Fibroblast of pulmonary artery (primary cell): ENCODE measurements at places on chromosomes 16 and 17.

- DNase-seq = peak; percentile 98
These were observed 17.7 kb downstream of the PRCD start for GRCh38 chr17:76557368-76558197.

DNA sequence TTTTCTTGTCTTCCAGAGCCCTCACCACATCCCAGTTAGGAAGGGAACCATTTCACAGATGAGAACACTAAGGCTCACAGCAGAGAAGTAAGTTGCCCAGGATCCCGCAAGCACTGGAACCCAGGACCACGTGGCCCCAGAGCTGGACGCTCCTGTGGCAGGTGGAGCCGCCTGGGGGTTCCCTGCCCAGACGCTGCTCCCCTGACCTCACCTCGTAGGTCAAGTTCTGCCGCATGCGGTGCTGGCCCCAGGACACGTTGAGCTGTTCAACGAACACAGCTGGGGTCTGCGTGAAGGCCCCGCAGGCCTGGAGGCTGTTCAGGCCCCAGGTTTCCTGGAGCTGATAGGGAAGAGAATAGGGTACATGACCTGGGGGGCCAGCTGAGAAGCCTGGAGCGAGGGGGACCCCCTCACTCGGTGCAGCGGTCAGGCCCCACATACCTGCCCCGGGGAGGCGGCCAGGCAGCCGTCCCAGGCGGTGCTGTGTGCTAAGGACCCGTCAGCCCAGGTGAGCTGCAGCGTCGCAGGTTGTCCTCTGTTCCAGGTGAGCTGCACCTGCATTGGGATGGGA is 54.1 kb downstream of the RMI2 start:
- no peak for DNase-seq

DNA sequence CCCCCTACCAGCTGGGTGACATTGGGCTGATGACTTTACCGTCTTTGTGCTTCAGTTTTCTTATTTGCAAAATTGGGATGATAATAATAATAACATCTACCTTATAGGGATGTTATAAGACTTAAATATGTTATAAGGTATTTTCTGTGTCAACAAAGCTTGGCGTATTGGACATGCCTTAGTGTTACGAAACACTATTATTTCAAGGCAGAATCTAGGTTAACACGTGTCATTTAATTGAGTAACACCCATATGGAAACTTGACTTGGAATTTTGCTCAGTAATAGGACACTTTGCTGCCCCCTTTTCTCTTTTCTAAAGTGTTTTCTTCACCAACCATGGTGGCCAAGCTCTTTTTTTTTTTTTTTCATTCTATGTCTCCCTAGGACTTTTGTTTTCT is 294.2 kb upstream of the SALL1 start:
- no peak for DNase-seq

- no peak for DNase-seq
These were observed 70.0 kb upstream of the TNRC6C start for GRCh38 chr17:77888242-77889134.

- no peak for DNase-seq
These were observed 108.9 kb downstream of the ENGASE start for GRCh38 chr17:79183293-79184158.

- peak; percentile 57 for DNase-seq
These were observed 13.5 kb upstream of the DBNDD1 start for GRCh38 chr16:90032674-90033331.

DNA sequence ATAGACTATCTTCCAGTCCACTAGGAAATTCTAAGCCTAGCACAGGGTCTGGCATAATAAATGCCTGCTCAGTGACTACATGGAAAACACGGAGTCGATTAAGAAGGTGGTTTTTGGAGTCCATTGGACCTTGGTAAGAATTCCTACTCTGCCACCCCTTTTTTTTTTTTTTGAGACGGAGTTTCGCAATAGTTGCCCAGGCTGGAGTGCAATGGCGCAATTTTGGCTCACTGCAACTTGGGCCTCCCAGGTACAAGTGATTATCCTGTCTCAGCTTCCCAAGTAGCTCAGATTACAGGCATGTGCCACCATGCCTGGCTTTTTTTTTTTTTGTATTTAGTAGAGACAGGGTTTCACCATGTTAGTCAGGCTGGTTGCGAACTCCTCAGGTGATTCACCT is 123.2 kb downstream of the HS3ST2 start:
- DNase-seq = no peak

DNA sequence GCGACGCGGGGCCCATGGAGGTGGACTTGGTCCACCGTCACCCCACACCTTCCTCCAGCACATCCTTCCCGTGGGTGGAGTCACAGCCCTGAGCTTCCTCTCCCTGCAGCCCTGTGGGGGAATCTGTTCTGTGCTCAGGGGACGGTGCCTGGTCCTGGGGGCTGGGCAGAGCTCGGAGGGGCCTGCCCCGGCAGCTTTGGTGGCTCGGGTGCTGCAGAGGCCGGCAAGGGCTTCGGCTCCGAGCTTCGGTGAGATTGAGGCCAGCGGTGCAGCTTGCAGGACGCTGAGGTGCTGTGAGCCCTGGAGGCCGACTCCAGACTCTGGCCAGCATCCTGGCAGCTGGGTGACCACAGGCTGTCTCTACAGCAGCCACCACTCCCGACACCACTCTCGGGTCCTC is 36.4 kb downstream of the METRNL start:
- no peak for DNase-seq

DNA sequence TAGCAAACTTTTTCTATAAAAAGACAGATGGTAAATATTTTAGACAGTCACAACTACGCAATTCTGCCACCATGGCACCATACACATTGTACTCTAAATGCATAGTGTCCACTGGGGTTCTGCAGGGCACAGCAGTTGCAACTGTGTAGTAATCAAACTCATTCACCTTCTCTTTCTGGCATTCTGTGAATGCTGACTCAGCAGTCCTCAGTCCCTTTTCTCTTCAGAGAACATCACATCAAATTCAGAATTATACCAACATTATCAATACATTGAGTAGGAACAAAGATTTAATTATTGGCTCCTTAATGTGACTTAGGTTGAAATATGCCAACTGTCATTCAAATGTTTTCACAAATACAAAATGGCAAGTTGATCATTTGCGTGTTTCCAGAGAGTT is 74.2 kb upstream of the N4BP1 start:
- no peak for DNase-seq

GRCh38 chr16:83973581-83974385 is 5.7 kb downstream of the NECAB2 start:
- no peak for DNase-seq

- DNase-seq = peak; percentile 93
These were observed 6.9 kb upstream of the CHMP6 start for GRCh38 chr17:80984749-80985148.

- no peak for DNase-seq
These were observed 738.8 kb downstream of the WWOX start for GRCh38 chr16:78838276-78838675.

- no peak for DNase-seq
These were observed 409.1 kb downstream of the NPIPA7 start for GRCh38 chr16:16788004-16788403.

GRCh38 chr16:53876811-53877210 is 172.9 kb downstream of the FTO start:
- DNase-seq = no peak

GRCh38 chr16:81693041-81693743 is 85.9 kb upstream of the PLCG2 start:
- no peak for DNase-seq

- DNase-seq = no peak
These were observed 606.0 kb upstream of the SALL1 start for GRCh38 chr16:51757124-51757470.

DNA sequence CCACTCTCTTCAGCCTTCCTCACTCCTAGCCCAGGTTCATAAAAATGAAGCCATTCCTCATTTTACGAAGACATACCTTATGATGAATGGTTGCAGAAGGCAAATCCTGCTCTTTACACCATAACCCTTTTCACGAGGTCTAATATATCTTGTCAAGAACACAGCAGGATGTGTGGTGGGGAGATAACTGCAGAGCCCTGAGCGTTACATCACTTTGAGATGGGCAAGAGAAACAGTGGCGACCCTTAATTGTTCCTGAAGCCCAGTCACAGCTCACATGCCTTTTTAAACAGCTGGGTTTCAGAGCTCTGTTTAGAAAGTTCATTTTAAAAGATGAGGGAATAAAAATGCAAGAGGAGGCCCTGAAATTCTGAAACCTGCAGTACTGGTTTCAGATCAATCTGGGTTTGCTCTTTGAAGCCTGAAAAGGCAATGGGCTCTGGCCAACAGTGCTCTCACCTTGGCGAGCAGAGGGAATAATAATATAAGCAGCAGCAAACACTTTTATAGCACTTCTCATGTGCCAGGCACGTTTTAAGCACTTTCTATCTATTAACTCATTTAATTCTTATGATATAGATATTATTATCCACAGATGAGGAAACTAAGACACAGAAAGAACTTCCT is 2.9 kb downstream of the FAM117A start:
- no peak for DNase-seq

DNA sequence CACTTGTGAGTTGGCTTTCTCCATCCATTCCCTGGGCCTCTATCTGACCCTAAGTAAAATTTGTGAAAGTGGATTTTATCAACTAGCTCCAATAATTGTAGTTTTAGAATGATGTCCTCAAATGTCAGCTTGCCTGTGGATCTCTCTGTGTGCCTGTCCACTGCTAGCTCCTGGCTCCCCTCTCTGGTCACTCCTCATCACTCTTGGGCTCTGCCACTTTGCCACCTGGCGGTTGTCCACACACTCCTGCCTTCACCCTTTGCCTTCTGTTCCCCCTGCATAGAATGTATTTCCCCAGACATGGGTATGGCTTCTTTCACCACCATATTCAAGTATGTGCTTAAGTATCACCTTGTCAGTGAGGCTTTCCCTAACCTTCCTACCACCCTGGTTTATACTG is 19.8 kb downstream of the ANKFN1 start:
- no peak for DNase-seq

DNA sequence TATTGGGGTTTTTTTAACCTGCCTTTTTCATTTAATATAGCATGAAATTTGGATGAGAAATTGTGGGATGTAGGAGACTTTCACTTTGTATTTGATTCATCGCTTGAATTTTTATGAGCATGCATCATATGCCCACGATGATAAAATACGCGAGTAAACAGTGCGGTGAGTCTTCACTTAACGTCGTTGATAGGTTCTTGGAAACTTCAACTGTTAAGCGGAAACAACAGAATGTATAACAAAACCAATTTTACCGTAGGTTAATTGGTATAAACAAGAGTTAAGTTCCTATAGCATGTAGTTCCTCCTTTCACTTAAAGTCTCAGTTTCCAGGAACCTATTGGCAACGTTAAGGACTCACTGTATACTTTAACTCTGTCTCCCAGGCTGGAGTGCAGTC is 28.7 kb downstream of the MMP15 start:
- DNase-seq = no peak

GRCh38 chr17:19296786-19297778 is 59.9 kb downstream of the EPN2 start:
- no peak for DNase-seq

DNA sequence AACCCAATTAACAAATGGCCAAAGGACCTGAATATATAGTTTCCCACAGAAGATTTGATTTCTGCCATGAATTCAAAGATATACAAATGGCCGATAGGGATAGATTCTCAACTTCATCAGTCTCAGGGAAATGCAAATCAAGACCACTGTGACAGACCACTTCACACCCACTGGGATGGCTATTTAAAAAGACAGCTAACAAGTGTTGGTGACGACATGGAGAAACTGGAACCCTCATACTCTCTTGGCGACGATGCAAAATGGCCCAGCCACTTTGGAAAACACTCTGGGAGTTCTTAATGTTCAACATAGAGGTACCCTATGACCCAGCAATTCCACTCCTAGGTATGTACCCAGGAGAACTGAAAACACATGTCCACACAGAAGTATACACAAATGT is 17.4 kb upstream of the KREMEN2 start:
- no peak for DNase-seq

GRCh38 chr17:11950771-11951519 is 46.3 kb downstream of the ZNF18 start:
- DNase-seq = peak; percentile 12

- DNase-seq = no peak
These were observed 69.6 kb downstream of the MARF1 start for GRCh38 chr16:15573274-15573895.

DNA sequence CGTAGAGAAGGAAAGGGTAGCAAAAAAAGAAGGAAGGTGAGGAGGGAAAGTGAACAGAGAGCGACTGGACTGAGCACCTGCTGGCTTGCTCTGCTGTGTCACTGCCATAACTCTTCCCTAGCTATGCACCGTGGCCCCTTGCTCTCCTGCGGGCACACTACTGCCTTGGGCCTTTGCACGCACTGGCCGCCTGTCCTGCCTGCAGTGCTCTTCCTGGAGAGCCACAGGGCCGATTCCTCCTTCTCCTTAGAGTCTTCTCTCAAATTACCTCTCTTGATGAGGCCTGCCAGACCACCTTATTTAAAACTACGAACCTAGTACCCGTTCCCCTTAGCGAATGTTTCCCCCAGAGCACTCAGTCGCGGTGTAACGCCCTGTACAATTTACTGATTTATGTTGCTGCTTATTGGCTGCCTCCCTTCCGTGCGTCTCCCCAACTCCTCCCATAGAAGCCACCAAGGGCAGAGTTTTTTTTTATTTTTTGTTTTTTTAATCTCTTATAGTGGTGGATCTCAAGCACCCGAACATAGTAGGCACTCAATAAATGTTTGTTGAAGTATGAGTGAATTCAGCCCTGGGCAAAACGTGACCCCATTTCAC is 70.3 kb downstream of the RAI1 start:
- no peak for DNase-seq
